ENCODE measurements at places on chromosomes 4 and X.

- no peak for DNase-seq
Observed at GRCh38 chr4:150849016-150849415, 166.1 kb downstream of the LRBA start.

DNA sequence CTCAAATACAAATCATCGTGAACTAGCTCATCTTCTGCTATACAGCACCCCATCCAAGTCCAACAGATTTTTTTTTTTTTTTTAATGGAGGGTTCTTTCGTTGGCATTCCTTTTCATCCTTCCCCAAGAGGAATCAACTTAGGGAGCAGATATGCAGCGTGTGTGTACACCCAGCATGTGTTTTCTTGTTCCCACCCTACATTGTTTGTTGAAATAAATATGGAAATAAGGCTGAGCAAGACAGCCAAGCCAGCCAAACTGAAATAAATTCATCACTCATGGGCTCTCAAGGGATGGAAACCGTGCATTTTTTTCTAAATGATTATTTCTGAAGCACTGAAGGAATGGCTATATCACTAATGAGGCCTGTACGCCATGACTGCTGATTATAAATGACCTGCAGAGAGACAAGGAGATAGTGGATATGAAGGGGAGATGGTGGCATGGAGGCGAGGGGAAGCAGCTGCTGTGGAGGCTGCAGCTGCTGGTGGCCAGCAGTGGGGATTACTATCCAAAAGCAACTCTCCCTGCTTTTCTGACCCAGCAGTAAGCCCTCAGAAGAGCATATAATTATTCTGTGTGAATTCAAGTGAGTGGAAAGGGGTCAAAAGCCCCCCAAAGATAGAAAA, 173.9 kb downstream of the MGST2 start:
- DNase-seq, result no peak

DNA sequence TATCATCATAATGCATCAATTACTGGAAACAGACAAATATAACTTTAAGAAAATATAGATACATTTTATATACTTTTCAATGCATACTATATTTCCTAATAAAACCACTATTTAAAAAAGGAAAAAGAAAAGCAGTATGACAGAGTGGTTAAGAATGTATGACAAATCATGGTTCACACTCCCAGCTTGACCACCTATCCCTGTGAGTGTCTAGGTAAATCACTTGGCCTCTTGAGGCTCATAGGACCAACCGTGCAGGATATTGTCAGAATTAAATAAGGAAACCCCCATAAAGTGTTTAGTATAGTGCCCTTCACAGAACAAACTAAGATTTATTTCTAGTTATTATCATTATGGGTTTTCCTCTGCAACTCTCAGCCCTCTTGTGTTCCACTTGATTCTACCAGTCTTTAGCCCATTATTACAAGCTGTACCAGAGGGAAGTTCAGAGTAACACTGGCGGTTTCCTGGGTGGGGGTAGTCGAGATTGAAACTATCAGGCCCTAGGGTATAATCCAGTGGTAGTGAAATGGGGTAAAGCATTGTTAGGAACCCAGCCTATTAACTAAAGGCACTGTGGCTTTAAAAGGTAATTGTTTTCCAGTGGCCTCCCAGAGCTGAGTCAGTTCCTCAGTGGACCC, 55.5 kb upstream of the PAK3 start:
- DNase-seq, result no peak

DNA sequence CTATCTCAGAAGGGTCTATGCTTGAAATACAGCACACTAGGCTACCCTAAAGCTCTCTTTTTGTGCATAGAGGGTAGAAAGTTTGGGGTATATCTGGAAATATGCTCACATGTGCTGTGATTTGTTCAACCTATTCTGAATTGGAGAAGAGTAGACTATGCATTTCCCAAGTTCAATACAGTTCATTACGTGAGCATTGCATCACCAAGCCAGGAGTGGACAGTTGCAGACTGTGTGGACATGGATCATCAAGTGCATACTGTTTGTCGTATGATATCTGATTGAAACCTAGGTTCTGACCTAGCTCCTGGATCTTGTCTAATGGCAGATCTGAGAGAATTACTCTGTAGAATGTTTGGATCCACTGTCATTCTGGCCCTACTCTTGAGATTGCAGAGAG, 161.1 kb downstream of the FRAS1 start:
- no peak for DNase-seq

All from NCI-H526 (cell line).